ENCODE measurements at places on chromosomes 5 and 9.

DNA sequence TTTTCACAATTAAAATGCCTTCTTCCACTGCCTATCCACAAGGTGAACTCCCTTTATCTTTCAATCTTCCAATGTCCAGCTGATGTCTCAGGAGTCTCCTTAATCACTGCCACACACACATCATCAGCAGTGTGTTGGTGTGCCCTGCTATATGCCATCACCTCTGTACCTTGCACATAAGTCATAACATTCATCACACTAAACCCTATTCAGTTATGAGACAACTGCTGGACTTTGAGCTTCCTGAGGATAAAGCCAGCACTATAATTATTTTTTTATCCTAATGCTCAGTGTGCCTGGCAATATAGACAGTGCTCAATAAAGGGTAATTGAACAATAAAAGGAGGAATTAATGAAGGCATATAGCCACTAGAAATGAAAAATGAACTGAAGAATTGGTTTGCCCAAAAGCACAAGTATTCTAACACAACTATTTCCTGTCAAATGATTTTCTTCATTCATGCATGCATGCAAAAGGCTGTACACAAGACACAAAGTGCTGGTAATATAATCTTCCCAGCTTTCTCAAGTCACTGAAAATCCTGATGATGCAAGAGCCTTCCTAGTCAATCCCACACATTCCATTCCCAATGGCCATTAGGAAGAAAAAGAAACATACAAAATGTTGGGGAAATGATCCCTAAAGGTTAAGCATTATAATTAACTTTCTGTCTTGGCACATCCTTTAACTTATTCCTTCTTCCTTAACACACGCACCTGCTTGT, 32.4 kb downstream of the LPAR1 start:
- no peak for DNase-seq

DNA sequence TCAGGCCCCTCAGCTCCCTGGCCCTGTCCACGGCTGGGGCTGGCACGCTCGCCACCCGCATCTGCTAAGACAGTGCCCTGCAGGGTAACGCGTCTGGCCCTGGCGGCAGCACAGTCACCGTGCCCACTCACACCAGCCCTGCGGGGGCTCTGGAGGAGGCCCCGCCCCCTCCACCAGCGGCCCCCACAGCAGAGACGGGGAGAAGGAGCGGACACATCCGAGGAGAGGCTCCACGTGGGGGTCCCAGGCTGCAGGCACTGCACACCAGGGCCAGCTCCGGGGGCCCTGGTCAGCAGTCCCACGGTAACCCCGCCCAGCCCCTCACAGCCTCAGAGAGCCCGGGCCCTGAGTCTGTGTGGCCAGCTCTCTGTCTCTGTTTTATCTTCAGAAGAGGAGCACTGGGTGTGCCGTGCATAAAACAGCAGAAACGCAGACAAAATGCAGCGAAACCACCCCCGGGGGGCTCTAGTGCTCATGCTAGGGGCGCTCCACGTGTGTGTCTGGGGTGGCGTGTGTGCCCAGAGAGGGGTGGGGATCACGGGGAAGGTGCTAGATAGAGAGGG, 47.5 kb upstream of the NRARP start:
- no peak for DNase-seq

- no peak for DNase-seq
These were observed 3.6 kb upstream of the PTGR1 start for GRCh38 chr9:111603041-111603440.

DNA sequence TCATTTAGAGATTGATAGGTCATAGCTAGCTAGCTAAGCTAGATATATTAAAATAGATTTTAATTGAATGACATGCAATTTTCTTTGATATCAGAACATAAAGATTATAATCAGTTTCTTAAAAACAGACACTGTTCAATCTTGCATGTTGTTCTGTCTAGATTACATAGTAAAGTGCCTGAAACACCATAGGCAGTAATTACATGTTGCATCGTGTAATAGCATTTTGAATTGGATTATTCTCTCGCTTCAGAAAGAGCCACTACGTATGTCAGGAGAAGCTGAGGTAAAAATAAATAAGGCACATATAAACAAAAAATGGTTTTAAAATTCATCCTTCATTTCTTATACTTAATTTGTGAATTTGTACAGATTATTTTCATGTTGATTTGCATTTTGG, 148.0 kb upstream of the CDH12 start:
- no peak for DNase-seq

DNA sequence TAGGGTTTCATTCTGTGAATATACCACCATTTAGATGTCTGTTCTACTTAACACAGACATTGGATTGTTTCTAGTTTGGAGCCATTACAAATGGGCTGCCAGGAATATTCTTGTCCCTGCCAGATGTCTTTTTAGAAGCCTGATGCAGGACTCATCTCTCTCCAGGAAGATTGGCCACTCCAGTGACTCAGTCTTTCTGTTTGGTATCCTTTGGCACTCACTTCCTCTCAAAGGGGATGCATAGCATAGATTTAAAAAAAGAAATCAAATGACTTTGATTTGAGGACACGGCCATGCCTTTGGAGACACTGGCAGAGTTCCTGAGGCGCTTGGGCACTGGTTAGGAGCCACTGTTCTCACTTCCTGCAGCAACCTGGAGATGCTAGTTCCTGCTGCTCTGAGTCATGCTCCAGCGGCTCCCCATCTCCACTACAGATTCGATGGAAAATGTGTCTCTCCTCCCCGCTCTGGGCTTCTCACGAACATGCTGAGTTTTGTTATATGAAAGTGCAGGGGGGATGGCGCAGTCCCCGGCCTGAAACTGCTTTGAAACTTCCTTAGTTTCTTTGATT, 3.5 kb upstream of the ZNF366 start:
- peak; percentile 27 for DNase-seq

DNA sequence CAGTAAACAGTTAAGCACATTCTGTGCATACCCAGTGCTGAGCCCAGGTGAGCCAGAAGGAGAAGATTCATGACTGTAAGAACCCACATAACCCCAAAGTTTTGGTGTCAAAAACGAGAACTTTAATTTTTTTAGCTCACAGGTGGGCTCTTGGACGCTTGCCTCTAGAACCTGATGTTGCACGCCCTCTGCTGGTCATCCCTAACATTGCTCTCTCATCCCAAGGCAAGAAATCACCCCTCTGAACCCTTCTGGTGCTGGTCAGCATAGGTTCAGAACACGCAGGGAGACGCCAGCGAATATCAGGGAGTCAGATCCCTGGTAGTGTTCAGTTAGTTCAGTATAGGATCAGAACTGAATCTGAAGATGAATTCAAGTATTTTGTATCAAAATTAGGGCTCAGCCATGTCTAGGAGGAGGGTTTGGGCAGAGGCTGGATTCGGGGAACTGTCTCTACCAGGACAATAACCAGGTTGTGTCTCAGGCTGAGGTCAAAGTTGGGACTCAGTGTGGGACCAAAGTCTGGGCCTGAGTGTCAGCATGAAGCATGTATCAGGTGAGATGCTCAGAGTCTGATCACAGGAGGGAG, 4.1 kb upstream of the DNAJB5 start:
- peak; percentile 63 for DNase-seq

- peak; percentile 91 for DNase-seq
These were observed at the start of gene ZFR for GRCh38 chr5:32444431-32445286. Gene ZFR, minus strand, starts transcription at chr5:32444740. Its CDS starts 82 bp downstream, at chr5:32444658.

DNA sequence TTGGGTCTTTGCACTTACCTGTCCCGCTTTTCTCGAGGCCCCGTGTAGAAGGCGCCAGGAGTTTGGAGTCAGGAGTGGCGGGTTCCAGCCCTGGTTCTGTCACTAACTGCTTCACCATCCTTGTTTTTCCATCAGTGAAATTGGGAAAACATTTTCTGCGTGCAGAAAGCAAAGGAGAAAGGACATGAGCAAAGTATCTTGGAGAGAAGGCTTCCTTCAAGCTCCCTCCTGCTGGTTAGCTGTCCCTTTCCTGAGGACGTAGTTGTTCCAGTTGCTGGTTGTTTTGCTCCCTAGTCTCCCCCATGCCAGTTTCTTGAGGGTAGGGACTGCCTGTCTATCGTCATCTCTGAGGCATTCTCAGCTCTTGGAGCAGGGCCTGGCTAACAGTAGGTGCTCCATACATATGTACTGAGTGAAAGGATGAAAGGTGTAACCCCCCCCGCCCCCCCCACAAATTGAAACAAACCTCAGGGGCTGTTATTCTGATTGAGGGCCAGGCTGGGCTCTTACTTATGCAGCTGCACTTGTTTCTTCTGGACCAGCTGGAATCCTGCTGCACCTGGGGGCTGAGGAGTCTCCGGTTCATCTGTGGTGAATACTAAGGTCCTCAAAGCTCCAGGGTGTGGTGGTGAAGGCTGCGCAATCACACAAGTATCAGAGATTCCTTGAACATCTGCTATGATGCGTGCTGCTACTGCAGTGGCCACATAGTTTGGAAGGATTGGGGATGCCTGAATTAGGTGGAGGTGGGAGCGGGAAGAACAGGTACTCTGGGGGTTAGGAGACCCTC, 1.0 kb downstream of the SMIM3 start:
- no peak for DNase-seq

DNA sequence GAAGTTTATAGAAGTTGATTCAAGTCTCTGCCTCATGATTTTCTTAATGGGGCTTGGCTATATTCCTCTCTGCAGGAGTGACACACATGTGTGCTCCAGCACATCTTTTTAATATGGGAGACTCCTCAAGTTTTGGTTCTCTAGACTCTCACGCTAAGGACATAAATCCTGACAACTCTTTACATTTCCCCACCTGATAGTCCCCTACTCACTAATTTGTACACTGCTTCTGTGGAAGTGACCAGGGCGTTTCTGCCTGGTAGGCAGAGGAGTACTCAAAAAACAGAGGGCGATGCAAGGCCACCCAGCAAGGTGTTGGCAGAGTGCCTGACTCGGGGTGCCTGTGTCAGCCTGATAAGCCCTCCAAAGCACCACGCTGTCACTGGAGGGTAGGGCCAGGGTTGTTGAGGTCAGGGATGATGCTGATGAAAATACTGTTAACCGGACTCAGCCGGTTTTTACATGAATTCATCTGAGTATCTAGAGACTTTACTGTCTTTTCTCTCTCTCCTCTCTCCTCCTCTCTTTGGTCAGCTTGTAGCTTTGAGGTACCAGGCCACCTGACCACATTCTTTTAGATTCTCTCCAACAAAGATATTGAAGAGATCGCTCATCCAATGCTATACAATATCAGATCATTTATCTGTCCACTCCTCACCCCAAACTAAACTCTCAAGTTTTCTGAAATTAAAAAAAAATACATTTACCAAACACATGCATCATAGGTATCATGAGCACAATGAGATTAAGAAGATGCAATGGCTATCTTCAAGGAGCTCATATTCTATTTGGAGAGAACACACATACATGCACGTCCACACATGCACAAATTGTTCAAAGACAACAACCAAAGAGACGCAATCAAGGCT, 205.2 kb downstream of the PIK3R1 start:
- no peak for DNase-seq

DNA sequence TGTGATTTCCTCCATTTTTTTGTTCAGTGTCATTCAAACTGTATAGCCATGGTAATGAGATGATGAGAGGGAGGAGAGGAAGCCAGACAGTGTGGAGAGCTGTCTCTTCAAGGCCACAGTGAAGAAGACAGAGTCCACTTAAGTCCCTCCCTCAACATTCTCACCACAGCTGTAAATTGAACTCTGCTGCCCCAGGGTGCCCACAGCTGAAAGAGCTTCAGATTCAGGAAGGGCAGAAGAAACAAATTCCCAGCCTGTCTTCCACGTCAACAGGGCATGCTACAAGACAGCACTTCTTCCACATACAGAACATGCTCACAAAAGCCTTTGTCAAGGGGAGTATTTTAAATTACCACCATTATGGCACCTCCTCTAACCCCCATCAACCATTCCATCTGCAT, 100.4 kb downstream of the KLHL3 start:
- DNase-seq, result no peak

GRCh38 chr5:33381243-33381642, 59.5 kb upstream of the TARS1 start:
- no peak for DNase-seq

DNA sequence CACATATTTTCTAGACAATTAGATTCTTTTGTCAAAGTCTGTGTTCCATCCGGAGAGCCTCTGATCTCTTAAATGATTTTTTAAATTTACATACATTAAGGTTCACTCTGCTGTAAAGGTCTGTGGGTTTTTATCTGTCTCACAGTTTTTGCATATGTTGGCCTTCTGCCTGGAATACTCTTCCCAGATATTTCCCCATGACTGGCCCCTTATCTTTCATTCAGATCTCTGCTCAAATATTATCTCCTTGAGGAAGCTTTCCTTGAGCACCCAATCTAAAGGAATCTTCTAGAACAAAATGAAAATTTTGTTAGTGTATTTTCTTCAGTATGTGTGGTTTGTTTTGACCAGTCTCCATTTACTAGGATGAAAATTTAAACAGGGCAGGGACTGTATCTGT, 26.3 kb downstream of the FAF2 start:
- no peak for DNase-seq

GRCh38 chr9:78714576-78714975, 417.7 kb downstream of the PSAT1 start:
- no peak for DNase-seq

DNA sequence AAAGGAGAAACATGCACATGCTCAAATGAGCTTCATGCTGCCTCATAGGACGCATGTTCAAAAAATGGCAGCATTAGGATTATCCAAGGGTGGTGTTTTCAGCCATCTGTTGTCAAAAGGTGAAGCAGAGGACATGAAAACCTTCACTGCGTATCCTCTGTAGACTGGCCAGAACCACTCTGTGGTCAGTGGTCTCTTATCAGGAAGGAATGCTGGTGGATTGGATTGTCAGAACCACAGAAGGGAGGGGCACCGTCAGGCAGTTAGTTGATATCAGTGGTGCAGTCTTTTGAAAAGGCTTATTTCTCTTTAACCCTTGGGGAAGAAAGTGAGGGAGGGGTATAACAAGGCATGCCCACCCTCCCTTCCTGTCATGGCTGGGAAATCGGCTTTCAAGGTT, 100.1 kb downstream of the FBXL7 start:
- DNase-seq, result no peak

GRCh38 chr5:95836544-95836943, 14.0 kb upstream of the GLRX start:
- no peak for DNase-seq

DNA sequence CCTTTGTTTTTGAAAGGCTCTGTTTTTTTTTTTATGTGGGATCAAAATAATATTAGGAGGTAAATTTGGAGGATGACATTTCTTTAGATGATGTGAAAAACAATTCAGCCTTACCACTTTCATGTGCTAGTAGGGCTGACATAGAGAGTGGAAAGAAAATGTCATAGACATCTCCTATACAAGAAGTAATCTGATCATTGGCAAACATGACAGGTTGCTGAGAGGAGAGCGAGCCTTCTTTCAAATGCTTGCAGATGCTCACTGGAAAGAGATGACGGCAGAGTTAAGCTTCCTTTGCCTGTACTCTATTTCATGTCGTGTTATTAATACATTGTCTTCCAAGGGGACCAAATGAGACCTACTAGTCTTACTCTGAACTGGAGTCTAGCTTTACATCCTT, 160.1 kb upstream of the DAP start:
- DNase-seq, result no peak
